ENCODE measurements at places on chromosomes 12 and 14.

DNA sequence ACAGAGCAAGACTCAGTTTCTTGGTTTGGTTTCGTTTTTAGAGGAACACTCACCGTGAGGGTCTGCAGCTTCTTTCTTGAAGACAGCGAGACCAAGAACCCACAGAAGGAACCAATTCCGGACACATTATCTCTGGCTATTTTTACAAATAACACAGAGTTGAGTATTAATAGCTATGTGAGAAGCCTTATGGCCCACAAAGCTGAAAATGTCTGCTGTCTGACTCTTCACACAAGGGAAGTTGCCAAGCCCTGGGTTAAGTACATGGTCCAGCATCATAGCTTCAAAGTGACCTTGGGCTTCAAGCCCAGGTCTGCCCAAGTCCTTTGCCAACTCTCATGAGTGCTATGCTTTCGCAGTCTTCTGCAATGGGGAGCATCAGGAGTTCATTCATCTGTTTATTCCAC is 2.6 kb upstream of the LGMN start:
- no peak for DNase-seq

DNA sequence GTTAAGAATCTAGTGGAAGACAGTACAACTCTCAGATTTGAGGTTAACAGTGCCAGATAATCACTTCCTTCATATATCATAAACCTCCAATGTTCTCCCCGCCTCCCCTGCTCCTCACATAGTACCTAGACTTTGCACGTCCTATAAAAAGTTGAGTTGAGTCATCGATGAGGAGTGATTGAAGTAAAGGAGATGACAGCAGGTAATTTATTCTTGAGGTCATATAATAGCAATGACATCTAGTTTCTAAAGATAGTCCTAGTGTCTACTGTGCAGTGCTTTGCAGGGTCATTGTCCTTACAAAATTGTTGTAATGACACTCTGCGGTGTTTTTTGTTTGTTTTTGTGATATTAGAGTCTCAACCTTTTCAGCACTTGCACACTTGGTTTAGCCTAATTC is 510.5 kb upstream of the LRFN5 start:
- no peak for DNase-seq

- peak; percentile 65 for DNase-seq
These were observed at the start of gene P3H3 for GRCh38 chr12:6827982-6828780. Gene P3H3 (plus strand): TSS chr12:6828407. CDS start chr12:6828441, 34 bp downstream.

GRCh38 chr12:46629331-46630229 is 196.2 kb downstream of the SLC38A4 start:
- DNase-seq: no peak

DNA sequence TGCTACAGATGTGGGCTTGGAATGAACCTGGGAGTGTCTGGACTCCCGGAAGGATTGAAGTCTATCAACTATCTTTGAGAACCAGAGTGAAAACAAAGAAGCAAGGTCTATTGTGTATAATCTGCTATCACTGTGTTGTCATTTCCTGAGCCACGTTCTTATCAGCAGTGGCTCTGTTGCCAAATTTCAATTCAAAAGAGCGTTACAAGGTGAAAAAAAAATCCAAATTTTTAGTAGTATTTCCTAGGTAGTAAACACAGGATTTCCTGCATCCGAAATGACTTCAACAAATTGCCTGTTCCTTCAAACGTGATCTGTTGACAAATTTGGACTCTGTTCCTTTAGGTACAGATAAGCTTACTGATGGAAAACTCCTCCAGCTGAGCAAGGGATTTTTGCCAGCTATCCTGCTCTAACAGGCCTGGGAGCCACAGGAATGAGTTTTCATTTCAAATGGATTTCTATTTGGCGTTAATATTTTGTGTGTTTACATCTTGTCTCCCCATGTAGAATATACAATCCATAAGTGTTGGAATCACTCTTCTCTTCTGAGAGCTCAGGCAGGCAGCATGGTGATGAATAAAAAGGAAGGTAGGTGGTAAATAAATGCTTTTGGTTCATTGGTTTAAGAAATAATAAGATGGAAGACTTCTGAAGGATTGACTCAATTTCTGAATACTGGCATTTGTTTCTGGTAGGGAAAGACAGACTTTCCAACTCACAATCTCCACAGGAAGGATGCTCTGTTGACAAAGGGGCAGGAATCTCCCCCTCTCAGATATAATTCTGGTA is 58.5 kb downstream of the GPR135 start:
- DNase-seq: no peak

DNA sequence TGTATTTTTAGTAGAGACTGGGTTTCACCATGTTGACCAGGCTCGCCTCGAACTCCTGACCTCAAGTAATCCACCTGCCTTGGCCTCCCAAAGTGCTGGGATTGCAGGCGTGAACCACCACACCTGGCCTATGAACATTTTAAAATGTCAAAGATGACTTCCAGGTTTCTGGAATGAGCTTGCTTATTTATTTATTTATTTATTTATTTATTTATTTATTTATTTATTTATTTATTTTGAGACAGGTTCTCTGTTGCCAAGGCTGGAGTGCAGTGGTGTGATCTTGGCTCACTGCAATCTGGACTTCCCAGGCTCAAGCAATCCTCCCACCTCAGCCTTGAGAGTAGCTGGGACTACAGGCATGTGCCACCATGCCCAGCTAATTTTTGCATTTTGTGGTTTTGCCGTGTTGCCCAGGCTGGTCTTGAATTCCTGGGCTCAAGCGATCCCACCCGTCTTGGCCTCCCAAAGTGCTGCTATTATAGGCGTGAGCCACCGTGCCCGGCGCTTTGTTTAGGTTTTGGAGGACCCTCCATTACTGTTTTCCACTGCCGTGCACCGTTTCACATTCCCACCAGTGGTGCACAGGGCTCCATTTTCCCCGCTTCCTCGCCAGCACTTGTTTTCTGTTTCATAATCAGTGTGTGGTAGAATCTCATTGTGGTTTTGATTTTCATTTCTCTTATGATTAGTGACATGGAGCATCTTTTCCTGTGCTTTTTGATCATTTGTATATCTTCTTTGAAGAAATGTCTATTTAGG is 6.4 kb upstream of the CFAP251 start:
- no peak for DNase-seq

DNA sequence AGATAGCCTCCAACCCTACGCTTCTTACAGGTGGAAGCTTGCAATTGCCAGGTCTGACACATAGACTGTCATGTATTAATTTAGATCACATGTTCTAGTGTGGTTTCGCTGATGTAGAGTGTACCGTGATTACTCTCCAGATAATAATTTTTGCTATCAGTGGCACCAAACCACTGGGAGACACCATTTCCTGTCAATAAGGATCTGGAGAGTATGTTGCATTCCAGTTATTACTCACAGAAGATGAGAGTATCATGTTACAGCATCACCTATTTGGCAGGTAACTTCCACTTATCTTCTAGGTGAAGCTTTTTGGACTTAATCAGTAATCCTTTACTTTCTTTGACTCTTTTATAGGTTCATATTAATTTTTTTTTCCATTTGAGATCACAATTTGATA is 147.2 kb downstream of the HELB start:
- DNase-seq: no peak

DNA sequence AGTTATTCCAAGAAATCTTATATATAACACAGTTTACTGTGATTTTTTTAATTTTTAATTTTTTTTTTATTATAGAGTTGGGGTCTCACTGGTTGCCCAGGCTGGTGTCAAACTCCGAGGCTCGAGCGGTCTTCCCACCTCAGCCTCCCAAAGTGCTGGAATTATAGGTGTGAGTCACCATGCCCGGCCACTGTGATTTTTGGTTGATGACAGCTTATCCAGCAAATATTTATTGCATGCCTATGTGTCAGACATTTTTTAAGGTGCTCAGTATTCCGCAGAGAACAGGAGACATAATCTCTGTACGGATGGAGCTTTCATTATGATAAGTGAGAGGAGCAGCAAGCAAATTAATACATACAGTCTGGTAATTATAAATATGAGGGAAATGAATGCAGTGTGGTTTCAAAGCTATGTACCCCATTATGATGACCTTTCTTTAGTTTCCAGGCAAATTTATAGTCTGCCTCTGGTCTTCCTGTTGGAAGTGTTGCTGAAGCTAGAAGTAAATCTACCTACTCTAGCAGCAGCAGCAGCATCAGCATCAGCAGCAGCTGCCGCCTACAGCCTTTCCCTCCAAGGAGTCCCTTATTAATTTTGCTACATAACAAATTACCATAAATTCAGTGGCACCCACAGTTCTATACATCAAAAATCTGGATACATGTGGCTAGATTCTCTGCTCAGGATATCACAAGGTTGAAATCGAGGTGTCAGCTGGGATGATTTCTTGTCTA is 32.3 kb downstream of the FRS2 start:
- DNase-seq: no peak

- DNase-seq: no peak
These were observed 50.8 kb downstream of the RPS6KA5 start for GRCh38 chr14:91009501-91010152.

GRCh38 chr14:68398370-68398769 is 394.5 kb downstream of the ZFP36L1 start:
- DNase-seq: no peak

DNA sequence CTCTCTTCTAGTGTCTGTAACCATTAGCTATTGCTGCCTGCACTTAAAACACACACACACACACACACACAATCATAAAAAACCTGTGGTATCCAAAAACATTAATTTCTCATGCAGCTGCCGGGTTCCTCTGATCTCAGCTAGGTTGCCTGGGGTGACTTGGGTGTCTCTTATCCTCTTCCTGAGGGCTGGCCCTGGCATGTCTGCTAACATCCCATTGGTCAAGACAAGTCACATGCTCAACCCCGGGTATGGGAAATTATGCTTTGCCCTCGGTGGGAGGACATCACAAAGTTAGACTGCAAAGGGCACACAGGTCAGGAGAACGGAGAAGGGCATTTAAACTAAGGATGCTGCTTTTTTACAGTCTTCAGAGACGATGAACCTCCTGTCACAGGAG is 55.7 kb downstream of the TRPV4 start:
- no peak for DNase-seq

DNA sequence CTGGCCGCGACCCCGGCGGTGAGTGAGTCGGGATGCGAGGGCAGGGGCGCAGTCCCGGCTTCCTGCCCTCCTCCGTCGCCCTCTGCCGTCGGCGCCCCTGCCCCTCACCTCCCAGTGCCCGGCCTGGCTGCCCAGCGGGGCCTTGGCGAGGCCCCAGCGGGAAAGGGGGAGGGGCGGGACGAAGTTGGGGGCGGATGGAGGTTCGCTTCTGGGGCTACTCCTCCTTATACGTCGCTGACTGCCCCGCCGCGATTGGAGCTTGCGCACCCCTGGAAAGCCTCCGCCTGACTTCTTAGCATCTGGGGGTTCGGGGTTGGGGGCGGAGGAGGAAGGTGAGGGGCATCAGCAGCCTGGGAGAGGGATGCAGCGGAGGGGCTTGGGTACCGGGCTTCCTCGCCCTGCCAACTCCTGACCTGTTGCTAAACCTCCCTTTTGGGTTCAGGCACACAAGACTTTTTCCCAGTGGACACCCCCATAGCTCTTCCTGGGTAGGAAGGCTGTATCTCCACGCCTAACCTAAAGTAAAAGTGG is 406 bp downstream of the TMEM263 start:
- DNase-seq: no peak

GRCh38 chr12:41120211-41120610 is 67.9 kb upstream of the PDZRN4 start:
- no peak for DNase-seq

- DNase-seq: no peak
These were observed 75.9 kb downstream of the TNFAIP2 start for GRCh38 chr14:103199124-103199523.

DNA sequence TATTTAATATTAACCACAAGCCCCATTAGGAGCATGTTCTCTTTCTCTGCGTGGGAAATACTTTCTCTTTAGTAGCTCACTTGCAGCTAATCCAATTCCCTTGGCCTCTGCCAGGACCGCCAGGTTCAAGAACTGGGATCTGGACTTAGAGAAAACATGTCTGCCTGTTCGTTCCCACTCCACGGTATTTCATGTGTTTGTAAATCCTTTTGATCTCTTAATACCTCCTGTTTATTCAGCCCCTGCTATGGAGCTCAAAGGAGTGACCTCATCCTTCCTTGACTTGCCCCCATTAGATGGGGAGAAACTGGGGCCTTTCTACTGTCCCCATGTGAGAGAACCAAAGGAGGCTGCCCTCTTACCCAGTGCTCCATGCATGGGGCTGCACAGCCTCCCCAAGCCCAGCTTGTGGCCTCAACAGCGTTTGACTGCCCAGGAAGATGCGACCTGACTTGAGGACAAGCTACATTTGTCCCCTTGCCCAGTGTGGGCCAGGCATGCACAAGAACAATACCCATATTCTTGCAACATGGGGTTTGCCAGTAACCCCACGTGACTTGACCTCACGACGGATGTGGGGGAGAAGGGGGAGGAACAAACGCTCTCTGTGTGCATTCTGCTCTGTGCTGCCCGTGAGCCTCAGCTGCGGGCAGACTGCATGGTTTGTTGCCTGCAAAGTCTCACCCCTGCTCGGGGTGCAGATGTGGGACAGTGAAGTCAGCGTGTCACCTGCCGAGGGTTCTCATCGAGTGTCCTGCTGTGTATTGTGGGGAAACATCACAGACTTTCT is 30.3 kb downstream of the CD9 start:
- DNase-seq: no peak

GRCh38 chr14:89430391-89431236 is 13.6 kb upstream of the FOXN3 start:
- no peak for DNase-seq

- DNase-seq: no peak
These were observed 33.2 kb downstream of the ZNF664 start for GRCh38 chr12:124006085-124006845.

GRCh38 chr12:109723311-109723881 is 9.8 kb downstream of the FAM222A start:
- no peak for DNase-seq

DNA sequence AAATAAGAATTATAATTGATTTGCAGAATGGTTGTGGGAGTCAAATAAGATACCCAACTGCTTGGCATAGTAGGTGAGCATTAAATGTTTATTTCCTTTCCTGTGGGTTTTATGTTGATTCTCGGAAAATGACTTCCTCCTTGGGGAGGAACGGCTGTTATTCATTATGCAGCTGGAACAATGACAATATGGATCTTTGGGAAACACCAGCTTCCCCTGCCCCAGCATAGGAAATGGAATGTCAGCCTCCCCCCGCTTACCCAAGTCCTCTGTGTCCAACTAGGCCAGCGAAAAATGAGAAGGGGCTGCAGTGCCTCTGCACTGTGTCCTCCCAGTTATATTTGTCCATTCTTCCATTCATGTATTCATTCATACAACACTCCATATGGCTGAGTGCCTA is 11.7 kb upstream of the CCDC177 start:
- DNase-seq: no peak

GRCh38 chr12:56020423-56021184 is at the start of gene IKZF4:
Gene IKZF4 (plus strand): TSS chr12:56021043. CDS start chr12:56021494, 451 bp downstream.
- DNase-seq: peak; percentile 88

GRCh38 chr14:80291101-80291500 is 79.8 kb upstream of the DIO2 start:
- DNase-seq: no peak

Data from glutamatergic neuron (in vitro differentiated cells).